ENCODE measurements at places on chromosomes 6 and 20. TPM values are rescaled to one million over a fixed set of nuclear protein-coding genes. Genes with fewer than 3 reads are reported as not detected.

The GSTA2 gene
- total RNA-seq, result not detected

The COL21A1 gene
- total RNA-seq, result not detected

The NMBR gene
- total RNA-seq, result not detected

The SPDEF gene
- total RNA-seq, result 0.24 TPM

The SNAI1 gene
- 0.31 TPM for total RNA-seq

The EFCAB8 gene
- 0.57 TPM for total RNA-seq

The LTB gene
- 52.3 TPM for total RNA-seq

The LRRN4 gene
- not detected for total RNA-seq

DNA sequence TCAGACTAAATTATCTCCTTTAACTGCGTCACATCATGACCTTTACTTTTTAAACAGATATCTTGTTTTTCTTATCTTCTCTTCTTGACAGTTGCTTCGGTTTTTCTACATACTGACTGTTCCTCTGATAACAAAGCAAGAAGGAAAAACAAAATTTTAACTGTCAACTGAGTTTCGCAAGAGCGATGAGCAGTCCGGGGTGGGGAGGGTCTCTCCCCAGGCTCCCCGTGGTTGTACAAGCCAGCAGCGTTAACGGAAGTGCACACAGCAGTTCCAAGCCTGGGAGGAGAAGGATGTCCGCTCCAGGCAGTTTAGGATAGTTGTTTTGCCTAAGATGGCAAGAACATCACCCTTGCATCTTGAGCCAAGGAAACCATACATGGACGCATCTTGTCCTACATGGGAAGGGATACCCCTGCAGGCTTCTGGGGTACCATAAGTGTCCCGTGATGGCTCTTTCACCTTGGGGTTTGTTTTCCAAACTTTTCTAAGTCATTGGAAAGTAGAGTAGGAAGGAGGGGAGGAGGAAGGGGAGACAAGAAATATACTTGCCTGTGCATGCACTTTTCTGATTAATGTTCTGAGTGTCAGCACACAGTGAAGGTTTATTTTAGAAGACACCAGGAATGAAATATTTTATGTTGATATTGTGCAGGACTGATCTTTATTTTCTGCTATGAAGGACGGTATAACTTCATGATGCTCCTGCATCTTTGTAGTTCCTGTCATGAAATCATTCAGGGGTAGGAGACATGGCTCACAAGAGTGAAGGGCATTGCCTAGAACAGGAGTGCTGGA lies 20.8 kb downstream of the SLC24A3 start:
- H3K36me3 ChIP-seq, result no peaks in the 10 kb centered on the region
- H3K27me3 ChIP-seq, result peaks cover 4% of the 10 kb centered on the region
- no peak overlapping the region for H3K4me3 ChIP-seq
- H3K4me1 ChIP-seq, result no peaks in the 10 kb centered on the region
- no peak for DNase-seq

DNA sequence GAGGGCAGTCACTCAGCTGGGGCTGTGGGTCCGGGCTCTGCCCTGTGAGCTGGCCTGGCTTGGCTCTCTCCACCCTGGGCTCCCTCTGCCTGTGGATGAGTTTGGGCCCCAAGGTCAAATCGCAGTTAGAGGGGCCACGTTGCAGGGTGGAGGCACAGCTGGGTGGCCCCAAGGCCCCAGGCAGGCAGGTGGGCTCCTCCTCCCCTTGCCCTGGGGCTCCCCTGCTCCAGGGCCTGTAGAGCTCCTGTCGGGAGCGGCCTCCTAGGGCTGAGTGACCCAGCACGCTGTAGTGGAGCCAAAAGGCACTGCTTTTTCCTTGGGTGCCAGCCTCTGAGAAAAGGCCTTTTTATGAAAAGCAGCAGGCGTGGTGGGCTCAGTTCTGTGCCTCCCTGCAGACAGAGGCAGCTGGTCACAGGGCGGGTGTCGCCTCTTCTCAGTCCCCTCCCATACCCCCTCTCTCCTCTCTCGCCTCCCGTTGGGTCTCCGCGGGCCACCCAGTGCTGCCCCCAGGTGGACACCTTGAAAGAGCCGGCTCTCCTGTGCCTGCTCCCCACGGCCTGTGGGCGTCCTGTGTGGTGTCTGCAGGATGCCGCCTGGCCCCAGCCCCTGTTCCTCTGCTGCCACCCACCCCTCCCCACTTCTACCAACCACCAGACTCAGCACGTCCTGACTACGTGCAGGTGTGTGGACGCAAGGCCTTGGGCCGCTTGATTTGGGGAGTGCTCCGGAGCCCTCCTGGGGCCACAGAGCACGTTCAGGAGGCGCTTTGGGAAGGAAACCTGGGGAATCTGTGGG lies 13.2 kb downstream of the SS18L1 start:
- no peaks in the 10 kb centered on the region for H3K27me3 ChIP-seq

DNA sequence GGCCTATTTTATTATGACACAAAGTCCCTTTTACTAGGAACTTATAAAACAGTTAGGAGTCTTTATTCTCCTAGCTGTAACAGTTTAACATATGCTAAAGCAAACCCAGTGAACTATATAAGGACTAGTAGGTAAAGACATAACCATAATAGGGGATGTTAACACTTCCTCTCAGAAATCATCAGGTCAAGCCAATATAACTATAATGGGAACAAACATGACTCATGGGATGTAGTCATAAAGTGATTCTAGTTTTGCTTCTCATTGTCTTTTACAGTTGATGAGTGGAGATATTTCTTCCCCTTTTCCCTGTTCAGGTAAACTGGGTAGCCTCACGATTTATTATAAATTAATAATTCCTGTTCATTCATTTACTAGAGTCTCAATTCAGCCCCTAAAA lies 9.7 kb downstream of the PTCHD4 start:
- H3K27ac ChIP-seq, result no peak overlapping the region
- no peak for DNase-seq
- H3K4me3 ChIP-seq, result no peak overlapping the region
- no peaks in the 10 kb centered on the region for H3K4me1 ChIP-seq

DNA sequence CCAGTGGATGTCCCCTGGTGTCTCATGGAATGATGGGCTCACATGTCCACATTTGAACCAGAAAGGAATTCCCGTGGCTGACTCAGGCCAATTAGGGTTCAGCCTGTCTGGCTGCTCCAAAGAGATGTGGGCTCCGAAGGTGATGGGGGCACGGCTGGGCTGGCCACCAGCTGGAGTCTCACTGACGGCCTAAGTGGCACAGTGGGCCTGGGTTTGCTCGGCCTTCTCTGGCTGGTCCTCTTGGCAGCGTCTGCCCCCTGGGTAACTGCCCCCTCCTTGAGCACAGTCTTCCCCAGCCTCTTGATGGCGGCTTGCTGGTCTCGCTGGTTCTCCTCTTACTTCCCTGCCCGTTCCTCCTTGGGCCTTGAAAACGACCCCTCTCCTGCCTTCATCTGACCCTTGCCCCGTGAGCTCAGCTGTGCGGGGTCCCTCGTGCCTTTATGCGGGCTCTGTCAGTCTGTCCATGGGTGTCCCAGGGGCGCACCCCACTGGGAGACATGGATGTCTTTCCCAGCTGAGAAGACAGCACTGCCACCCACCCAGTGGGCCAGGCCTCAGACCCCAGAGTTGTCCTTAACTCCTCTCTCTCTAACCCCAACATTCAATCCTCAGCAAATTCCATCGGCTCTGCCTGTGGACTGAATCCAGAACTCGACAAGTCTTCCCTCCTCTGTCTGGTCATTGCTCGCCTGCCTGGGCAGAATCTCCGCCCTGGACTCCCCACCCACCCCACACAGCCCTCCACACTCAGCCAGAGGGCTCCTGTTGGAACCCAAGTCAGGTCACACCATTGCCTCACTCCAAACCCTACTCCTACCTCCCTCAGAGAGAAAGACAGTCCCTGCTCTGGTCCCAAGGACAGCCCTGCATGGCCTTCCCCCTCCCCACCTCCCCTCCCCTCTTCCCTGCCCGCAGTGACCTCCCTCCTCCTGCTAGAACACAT lies 78.7 kb downstream of the CEBPB start:
- H3K4me3 ChIP-seq, result no peak overlapping the region
- no peak overlapping the region for H3K27ac ChIP-seq
- peaks cover 5% of the 10 kb centered on the region for H3K4me1 ChIP-seq
- H3K36me3 ChIP-seq, result no peaks in the 10 kb centered on the region
- H3K27me3 ChIP-seq, result peaks cover 16% of the 10 kb centered on the region
- no peak for DNase-seq

DNA sequence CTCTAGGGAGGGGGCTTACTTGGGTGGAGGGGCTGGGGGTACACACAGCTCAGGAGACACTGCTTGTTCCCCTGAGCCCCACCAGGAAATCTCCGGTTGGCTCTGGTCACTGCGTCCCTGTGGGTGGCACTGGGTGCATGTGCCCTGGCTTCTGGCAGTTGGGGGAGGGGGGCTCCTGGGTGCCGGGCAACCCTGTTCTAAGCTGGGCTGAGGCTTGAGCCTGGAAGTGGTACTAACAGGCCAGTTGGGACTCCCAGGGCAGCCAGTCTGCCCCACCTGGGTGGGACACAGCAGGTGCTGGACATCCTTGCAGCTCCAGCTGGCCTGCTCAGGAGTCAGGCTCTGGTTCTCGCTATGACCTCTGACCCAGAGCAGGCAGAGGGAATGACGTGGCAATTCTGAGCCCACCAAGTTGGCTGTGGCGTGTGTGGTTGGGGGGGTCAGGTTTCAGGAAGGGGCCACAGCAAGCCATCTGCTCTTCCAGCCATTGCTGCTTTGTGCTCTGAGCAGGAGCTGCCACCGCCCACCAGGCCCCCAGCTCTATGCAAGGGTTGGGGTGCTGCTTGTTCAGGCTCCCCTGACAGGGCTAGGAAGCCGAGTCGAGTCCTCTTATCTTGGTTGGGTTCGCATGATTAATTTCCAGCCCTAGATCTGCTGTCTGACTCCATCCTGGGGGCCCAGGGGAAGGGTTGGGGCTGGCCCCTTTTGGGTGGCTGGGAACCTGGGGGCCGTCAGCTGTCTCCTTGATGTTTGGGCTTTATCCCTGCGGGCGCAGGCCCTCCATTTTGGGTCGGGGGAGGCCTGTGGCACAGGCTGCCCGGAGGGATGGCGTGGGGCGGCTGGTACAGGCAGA lies 590 bp downstream of the C20orf204 start:
- H3K4me1 ChIP-seq, result peaks cover 52% of the 10 kb centered on the region
- peaks cover 2% of the 10 kb centered on the region for H3K36me3 ChIP-seq
- peak; percentile 38 for DNase-seq
- no peak overlapping the region for H3K27ac ChIP-seq

Data from activated naive CD4-positive, alpha-beta T cell treated with anti-CD3 and anti-CD28 coated beads for 36 hours (primary cell).